GM18507 (cell line): ENCODE measurements at places on chromosomes 7 and 10.

DNA sequence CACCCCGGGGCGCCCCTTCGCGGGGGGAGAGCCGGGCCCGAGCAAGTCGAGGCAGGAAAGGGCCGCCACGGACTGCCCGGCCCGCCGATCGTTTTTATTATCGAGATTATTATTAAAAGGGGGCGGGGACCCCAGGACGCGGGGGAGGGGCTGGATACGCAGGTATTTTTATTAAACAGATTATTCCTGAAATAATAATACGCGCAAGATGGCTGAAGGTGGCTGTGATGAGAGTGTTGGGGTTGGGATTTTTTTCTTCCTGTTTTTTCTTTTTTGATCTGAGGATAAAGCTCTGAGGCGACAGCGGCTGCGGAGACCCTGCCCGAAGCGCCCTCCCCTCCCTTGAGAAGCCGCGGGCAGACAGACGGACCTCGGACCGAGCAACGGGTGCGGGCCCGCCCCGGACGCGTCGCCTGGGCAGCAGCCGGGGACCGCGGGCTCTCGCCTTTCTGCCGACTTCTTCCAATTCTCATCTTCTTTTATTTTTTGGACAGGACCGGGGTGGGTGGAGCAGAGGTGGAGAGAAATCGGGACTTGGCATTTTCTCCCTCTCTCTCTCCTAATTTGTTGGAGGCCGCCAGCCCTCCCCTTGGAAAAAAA, 1.4 kb upstream of the TRIM8 start:
- DNase-seq, result no peak

- DNase-seq, result no peak
Measured at GRCh38 chr7:46781901-46782439, 799.9 kb downstream of the TNS3 start.

DNA sequence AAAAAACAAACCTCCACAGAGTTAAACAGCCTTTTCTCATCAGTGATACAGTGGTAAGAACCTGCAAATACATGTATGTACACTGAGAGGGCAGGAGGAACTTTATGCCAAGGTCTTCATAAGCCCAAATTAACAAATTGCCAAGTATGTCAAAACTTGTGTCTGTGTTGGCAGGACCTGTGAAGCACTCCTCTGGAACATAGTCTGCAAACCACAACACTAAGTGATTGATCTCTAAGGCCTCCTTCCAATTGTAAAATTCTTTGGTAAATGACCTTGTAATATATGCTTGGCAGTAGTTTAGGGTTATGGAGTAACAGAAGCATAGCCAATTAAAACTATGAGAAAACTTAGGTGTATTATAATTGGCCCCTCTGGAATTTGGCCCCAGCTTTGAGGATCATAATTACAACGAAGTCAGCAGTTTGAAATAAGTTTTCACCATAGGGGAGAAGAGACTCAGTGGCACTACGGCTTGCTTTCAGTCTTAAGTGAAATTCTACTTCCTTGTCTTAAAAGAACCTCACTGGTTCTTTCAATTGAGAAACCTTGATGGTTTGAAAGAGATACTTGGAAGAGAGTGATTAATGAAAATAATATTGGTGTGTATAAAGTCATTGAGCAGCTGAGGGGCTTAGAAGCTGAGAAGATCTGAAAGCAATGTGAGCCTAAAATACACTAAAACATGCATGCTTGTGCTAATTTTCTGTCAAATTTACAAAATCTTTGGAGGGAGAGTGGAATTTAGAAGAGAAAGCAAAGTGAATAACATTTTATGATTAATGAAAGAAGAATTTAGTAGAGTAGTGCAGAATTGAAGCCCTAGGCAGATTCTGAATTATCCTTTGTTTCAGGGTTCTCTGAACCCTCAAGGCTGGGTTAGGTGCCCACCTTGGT, 57.6 kb downstream of the CNNM2 start:
- no peak for DNase-seq

DNA sequence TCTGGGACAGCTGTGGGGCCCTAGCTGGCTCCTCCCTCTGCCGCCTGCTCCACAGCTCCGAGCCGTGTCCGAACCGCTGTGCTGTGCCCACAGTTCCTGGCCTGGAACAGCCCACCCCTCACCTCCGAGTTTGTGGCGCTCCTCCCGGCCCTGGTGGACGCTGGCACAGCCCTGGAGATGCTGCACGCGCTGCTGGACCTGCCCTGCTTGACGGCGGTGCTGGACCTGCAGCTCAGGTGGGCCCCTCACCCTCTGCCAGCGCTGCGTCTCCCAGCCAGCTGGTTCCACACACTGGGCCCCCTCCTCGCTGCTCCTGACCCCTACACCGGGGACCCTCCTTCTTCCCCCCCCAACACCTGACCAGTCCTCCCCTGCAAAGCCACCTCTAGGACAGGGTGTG, 12.1 kb downstream of the AP5Z1 start:
- DNase-seq, result no peak

DNA sequence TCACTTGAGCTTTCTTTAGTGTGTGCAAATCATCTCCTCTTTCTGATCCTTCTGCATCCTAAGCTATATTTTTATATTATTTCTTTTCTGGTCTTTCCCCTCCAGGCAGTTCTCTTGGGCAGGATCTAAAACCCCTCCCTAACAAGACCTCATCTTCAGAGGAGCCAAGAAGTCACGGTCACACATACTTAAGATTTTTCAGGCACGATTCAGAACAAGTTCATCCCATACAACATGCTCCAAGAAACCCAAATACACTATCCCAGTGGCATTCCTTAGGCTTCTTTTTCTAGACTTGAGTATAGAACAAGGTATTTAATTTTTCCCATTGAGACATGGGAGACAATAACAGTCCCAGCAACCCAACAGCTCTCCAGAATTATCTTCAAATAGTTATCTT, 1251.5 kb downstream of the DNAJB9 start:
- DNase-seq, result no peak

- no peak for DNase-seq
Measured at GRCh38 chr7:106332201-106332600, 47.4 kb upstream of the NAMPT start.

- no peak for DNase-seq
Measured at GRCh38 chr10:43082746-43083145, 5.9 kb downstream of the RET start.

DNA sequence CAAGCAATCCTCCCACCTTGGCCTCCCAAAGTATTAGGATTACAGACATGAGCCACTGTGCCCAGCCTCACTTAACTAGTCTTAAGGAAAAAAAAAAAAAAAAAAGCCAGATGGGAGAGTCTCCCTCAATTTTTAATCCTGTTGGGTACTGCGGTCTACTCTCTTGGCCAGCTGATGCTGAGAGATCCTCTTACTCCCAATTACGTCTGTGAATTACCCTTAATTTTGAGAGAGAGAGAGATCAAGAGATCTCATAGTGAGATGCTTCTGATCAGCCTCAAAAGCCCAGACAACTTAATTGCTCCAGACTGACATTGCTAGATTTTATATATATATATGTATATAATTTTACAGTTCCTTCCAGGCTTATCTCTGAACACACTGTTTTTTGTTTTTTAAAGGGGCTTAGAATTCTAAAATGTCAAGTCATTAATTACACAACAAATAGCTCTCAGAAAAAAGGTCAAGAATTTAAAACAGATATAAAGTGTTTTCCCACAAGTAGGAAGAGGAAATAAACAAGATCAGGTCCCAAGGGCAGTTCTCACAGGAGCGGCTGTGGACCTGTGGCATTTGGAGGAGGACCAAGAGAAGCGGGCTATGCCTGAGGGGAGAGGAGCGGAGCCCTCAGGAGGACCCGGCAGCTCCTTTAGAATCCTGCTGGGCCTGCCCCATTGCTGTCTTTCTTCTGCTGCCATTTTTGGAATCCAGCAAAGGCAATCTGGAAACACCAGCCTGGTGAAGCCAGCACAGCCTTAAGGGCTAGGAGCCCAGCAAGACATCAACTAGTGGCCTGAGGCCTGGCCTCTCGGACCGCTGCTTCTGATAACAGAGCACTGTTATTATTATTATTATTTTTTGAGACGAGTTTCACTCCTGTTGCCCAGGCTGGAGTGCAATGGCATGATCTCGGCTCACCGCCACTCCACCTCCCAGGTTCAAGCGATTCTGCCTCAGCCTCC, 30.1 kb downstream of the DENND2A start:
- no peak for DNase-seq

- no peak for DNase-seq
Measured at GRCh38 chr7:142717453-142717852, 31.8 kb upstream of the PRSS1 start.

DNA sequence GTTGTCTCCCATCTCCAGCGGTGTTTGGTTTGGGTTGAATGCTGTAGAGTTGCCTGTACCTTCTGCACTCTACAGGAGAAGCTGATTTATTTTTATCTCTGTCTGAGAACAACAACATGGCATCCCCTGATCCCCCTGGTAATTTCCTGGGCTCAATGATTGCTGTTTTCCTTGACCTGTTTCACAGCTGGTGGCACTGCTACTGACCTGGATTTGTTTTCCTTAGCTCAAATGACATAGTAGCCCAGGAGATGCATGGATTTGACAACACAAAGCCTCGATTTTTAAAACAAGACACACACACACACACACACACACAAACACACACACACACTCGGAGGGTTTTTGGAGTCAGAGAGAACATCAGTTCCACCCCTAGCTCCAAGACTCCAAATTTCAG, 301.6 kb downstream of the NRG3 start:
- DNase-seq, result no peak

DNA sequence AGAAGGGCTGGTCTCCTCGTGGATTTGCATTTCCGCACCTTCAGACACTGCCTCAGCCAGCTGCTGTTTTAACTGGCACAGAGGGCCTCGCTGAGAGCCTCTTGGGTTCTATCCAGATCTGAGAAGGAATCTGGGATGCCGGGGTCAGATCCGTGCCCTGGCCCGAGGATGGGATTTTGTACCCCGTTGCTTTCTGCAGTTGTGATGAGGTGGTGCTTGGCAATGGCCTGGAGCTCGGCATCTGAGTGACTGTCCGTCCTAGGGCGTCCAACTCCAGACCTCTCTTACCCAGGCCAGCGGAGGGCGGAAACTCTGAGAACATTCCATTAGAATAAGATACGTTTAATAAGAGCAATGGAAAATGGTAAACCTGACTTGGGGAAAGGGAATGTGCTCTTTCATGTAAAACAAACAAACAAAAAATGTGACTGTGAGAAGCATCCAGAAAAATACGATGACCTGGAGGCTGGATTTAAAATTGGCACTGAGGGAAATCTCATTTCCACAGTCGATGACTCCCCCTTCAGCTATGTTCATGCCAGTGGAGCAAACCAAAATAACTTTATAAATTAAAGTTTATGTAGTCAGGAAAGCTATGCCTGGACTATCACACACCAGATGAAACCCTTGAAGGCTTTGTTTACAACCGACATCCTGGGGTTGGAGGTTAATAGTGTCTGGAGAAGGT, 39.6 kb downstream of the GRK5 start:
- no peak for DNase-seq

GRCh38 chr10:4670737-4671136, 155.3 kb upstream of the AKR1E2 start:
- no peak for DNase-seq

DNA sequence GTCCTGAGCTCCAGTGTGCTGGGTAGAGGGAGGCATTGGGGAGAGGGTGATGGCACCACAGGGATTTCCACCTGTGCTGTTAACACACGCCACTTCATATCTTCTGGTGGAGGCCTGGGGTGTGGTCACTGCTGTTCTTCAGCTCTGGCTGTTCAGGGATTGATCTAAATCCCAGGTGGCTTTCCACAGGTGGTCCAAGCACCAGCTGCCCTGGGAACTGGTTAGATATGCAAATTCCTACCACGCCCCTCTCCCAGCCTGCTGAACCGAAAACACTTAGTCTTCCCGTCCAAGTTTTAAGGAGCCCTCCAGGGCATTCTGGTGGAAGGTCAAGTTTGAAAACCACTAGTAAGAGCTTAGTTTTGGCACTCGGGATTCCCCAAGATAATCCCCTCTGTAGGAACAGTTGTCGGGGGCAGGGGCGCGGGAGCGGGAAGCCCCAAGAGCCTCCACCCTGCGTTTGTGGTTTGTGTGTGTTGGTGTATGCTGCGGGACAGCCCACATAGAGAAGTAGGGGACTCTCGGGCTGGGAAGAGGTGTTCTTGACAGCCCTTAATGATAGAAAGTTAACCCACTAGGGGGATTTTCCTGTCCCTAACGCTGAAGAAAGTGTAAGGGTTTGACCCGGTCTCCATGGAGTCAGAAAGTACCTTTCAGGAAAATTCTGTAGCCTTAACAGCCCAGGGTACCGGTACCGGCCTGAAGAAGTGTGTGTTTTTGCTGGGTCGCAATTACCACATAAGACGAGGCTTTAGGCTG, 5.1 kb downstream of the DEPP1 start:
- DNase-seq, result no peak

DNA sequence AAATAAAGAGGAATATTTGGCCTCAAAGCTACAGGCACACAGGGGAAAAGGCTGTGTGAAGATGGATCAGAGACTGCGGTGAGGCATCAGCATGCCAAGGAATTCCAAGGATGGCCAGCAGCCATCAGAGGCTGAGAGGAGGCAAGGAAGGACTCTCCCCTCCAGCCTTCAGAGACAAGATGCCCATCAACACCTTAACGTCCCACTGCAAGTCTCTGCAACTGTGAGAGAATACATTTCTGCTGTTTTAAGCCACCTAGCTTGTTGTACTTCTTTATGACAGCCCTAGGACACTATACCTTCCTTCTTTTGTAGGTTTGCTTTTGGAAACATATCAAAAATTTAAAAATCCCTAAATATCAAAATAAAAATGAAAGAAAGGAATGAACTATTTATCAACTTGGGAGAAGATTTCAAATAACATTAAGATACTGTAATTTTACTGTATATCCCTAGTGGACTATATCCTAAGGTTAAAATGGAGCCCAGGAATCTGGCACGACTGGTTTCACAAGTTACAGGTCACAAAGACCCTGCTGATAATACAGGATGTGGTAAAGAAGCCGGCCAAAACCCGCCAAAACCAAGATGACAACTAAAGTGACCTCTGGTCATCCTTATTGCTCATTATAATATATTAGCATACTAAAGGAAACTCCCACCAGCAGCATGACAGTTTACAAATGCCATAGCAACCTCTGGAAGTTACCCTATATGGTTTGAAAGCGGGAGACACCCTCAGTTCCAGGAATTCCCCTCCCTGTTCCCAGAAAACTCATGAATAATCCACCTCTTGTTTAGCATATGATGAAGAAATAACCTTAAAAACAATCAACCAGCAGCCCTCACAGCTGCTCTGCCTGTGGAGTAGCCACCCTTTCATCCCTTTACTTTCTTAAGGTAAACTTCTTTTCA, 185.2 kb downstream of the AVL9 start:
- DNase-seq, result no peak
